ENCODE measurements at places on chromosomes 6 and 20.

DNA sequence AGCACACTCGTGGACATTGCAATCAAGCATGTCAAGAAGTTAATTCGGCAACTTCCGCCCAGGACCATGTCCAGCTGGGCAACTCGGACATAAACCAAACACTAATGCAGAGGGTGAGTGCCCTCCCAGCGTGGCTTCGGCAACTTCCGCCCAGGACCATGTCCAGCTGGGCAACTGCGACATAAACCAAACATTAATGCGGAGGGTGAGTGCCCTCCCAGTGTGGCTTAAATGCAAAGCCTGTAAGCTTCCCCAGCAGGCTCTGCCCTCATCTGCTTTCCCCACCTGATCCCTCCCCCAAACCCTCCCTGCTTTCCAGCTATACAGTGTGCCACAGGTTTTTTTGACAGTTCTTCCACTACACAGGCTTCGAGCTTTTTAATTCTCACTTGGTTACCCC lies 143.4 kb downstream of the PXDC1 start:
- no peak for DNase-seq

- DNase-seq: no peak
These were observed 224.3 kb upstream of the TSHZ2 start for GRCh38 chr20:52747845-52748284.

- DNase-seq: no peak
These were observed 42.2 kb downstream of the PRND start for GRCh38 chr20:4763723-4764510.

GRCh38 chr6:24822696-24823095 lies 24.0 kb upstream of the ARMH2 start:
- no peak for DNase-seq

GRCh38 chr20:54014293-54014926 lies 56.0 kb downstream of the BCAS1 start:
- DNase-seq: no peak

All from activated CD4-positive, alpha-beta T cell treated with anti-CD3 and anti-CD28 coated beads, Interleukin-2, amount 50 U/mL, for 4 hours (primary cell).